ENCODE measurements at places on chromosomes 3 and 15.

DNA sequence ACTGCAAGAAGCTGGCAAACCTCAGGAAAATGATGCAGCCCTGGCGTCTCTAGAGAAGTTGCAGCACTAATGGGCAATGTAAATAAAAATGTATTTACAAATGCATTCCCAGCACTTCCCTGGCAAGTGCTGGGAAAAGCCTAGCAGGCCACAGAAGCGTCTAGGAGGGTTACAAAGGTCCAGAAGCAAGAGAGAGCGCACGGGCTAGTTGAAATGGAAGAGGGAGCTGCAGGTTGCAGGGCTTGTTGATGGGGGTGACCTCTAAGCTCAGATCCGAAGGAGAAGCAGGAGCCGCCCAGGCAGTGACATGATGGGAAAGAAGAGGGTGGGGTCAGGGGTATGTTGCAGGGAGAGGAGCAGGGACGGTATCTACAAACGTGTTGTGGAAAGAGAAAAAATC, 2.7 kb upstream of the KNL1 start:
- no peak for DNase-seq

DNA sequence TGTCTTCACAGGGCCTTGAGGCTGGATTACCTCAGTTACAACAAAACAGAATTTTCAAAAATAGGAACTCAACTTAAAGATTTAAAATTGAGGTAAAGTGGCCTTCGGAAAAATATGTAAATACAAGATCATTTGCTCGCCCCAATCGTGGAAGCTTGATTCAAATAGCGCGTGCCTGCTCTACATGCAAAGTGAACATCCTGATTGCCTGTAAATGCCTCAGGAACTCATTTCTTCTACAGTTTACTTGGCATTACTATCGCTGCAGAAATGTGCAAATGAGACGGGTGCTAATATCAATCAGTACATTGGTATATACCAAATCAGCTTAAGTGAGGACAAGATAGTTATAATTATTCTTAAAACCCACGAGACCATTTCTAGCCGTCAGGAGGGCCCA, 159.2 kb downstream of the XXYLT1 start:
- no peak for DNase-seq

DNA sequence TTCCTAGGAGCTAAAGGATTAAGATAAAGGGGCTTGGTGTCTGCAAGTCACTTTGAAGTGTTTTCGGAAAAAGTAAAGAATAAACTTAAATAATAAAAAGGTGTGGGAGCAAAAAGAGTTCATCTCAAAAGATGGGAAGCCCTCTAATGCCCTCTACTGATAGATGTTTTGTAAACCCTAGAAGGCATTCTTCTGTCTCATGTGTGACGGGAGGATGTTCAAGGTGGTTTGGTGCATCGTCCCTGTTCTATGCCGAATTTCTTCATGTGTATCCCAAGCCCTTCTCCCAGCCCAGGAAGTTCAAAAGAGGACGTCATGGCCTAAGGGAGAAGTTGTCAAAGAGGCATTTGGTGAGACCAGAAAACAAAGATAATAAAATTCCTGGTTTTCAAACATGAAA, 37.2 kb downstream of the CCK start:
- no peak for DNase-seq

GRCh38 chr15:38217191-38217595, 35.4 kb upstream of the SPRED1 start:
- no peak for DNase-seq

DNA sequence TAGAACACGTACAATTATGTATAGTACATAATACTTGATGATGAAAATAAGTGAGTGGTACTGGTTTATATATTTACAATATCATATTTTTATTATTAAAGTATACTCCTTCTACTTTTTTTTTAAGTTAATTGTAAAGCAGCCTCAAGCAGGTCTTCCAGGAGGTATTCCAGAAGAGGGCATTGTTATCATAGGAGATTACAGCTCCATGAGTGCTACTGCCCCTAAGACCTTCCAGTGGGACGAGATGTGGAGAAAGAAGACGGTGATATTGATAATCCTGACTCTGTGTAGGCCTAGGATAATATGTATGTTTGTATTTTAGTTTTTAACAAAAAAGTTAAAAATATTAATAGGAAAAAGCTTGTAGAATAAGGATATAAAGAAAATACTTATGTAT, 40.3 kb upstream of the SCN5A start:
- no peak for DNase-seq

GRCh38 chr15:101641894-101642293, 10.3 kb downstream of the TM2D3 start:
- no peak for DNase-seq

DNA sequence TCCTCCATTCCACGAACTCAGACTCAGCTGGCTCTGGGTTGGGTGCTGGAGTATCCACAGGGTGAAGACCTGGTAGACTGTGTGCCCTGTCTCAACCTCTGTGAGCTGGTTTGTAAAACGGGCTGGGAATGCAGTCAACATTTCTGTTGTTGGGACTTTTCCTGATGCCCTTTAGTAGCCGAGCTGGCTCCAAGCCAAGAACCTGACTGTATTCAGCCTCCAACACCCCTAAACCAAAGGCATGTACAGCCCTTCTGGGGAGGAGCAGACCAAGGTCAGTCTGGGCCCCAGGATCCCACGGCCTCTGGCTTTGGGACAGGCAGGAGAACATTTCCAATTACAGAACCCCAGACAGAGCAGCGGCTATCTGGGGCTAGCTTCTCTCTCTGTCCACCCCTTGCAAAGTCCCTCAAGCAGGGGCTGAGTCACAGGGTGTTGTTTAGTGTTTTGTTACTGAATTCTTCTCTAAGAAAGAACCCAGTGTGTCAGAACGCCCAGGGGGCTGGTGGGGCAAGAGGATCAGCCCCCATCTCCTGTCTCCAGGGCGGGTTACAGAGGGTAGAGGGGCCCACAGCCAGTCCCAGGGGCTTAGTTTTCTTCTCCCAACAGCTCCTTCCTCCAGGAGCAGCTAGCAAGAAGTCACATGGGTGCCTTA, 56.8 kb upstream of the SLC6A6 start:
- DNase-seq, result no peak

DNA sequence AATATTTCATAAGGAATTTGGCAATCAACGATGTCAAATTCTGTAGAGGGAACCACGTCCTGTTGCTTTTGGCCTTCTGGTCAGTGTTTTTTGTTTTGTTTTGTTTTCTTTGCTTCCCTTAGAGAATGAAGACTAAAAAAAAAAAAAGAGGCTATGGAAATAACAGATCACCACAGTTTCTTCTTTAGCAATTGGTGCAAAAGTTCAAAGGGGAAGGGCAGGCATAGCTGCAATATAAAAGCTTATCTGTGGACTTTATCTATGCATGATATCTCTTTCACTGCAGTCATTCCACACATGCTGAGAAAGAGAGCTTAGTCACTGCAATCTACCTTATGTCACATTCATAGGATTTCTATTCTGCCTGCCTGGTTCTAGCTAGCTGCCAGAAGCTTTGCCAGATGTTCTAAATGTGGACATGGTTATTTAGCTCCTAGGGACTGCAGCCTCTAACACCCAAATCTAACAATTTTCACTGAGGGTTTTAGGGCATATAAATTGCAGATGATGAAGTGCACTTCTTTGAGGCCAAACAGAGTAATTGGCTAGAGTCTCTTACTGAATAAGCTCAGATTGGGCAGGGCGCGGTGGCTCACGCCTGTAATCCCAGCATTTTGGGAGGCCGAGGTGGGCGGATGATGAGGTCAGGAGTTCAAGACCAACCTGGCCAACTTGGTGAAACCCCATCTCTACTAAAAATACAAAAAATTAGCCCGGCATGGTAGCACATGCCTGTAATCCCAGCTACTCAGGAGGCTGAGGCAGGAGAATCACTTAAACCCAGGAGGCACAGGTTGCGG, 637.2 kb downstream of the NTRK3 start:
- no peak for DNase-seq

DNA sequence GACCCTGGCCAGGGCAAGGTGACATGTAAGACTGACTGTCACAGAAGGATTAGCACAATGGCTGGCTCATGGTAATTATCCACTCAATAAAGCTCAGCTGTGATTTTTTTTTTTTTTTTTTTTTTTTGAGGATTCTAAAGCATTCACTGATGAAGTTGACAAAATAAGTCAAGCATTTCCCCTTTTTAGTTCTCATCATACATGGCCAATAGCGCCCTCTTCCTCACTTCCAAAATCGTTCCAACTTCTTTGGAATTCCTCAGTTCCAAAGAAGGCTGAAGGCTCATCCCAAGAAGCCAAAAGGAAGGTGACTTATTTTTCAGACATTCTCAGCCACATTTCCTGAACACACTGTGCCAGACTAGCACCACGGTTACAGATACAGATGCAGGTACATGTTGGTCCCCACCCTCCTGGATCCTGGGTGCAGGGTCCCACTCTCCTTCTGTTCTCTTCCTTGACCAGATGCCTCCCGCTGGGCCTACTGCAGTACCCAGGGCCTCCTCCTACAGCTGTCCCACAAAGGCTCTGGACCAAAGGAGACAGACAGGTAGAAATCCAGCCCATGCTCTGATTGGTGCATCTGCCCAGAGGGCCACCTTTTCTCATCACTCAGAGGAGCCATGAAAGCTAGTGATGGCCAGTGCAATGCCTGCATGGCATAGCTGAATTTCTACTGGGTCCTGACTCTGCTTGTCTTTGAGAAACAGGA, 202.6 kb downstream of the UACA start:
- no peak for DNase-seq

DNA sequence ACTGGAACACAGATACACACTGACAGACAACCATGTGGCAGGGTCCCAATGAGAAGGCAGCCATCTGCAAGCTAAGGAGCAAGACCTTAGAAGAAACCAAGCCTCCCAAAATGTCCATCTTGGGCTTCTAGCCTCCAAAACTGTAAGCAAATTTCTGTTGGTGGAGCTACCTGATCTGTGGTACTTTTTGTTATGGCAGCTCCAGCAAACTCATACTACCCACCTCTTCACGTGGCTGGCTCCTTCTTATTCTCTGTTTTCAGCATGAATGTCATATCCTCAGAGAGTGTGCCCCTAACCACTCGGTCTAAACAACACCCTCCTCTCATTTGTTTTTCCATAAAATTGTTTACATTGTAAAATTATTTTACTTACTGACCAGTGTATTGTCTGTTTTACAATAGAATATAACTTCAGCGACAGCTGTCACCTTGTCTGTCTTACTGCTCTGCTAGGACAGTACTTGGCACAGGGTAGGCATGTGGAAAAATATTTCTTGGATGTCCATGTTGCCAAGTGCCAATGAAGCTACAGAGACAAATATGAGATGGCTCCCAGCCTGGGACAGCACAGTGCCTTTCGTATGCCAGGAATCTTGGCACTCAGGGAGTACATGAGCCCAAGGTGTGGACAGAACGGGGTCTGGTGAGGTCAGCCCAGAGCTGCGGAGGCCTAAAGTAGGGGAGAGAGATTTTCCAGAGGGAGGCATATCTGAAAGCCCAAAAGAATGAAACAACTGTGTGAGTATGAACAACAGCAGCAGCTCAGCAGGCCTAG, 17.4 kb upstream of the SLC25A36 start:
- no peak for DNase-seq

DNA sequence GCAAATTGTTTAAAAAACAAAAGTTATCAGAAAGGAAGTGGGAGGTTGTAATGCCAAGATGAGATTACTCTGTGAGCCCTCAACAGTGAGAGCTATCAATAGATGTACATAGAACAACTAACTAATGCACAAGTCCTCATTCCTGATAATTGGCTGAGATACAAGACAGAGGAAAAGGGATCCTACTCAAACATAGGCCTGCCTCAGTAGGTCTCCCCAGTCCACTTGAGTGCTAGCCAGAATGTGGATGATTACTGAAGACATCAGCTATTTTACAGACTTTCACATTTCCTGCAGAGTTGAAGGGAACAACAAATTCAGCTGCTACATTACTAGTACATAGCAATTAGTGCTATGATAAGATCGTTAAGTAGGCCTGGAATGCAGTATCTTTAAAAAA, 981.9 kb downstream of the TUSC7 start:
- no peak for DNase-seq

- DNase-seq, result no peak
These were observed 27.2 kb downstream of the IQSEC1 start for GRCh38 chr3:13045904-13046568.

GRCh38 chr3:23830869-23831484, 25.2 kb downstream of the UBE2E1 start:
- DNase-seq, result no peak

DNA sequence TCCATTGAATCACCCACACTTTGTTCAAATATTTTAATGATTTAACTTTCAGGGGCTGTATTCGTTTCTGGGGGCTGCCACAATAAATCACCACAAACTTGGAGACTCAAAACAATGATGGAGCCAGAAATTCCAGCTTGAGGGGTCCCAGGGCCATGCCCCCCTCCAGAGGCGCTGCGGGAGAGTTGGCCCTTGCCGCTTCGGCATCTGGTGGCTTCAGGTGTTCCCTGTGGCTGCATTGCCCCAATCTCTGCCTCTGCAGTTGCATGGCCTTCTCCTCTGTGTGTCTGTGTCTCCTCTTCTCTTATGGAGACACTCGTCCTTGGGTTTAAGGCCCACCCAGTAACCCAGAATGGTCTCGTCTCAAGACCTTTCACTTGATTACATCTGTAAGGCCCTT, 144.7 kb downstream of the CHSY1 start:
- DNase-seq, result no peak

- no peak for DNase-seq
These were observed 135.3 kb upstream of the LMCD1 start for GRCh38 chr3:8366219-8366810.

DNA sequence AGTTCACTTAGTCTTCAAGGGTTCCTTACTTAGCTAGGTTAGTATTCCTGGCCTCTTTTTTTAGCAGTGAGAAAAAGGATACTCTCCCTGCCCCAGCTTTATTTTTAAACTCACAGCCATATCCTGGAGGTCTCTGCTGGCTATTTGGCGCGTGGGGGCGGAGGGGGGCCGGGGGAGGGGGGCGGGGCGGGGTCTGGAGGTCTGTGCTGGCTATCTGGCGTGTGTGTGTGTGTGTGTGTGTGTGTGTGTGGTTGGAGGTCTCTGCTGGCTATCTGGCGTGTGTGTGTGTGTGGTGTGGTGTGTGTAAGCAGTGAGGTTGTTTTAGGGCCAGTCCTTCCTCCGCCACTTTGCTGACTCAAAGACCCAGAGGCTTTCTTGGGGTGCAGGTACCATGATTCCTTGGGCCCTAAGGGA, 579 bp upstream of the PLAAT1 start:
- no peak for DNase-seq

DNA sequence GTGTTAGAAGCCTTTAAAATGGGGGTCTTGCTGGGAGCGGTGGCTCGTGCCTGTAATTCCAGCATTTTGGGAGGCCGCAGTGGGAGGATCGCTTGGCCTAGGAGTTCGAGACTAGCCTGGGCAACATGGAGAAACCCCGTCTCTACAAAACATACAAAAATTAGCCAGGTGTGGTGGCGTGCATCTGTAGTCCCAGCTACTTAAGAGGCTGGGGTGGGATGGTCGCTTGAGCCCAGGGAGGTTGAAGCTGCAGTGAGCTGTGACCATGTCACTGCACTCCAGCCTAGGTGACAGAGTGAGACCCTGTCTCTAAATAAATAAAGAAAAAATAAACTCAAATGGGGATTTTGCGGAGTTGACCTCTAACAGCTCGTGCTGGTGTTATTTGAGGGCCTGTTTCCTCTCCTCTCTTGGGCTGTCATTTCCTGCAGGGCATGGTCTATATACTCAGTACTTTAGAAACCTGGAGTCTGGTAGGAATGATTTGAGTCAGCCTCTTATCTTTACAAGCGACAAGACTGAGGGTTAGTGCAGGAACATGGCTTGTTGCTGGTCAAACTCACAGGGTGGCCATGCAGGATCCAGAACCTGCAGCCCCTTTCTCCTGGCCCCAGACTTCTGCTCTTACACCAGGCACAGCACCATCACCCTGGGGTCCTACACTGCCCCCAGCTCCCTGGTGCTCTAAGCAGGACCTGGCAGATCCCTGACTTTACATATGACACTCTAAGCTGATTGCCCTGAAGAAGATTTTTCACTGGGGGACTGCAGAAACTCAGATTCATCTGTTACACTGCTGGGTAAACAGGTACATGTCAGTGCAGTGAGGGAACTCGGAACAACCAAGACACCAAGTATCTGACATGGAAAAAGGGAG, 15.1 kb downstream of the EHD4 start:
- no peak for DNase-seq

Measured in stimulated activated CD8-positive, alpha-beta memory T cell treated with anti-CD3 and anti-CD28 coated beads, Interleukin-4, amount 100 ng/mL, for 4 hours (primary cell).